ENCODE measurements at places on chromosomes 5 and 9. TPM values are rescaled to one million over a fixed set of nuclear protein-coding genes. Genes with fewer than 3 reads are reported as not detected.

Gene SHISAL2B
- not detected for total RNA-seq

Gene SLC24A2
- total RNA-seq = 0.16 TPM

Gene GMCL2
- not detected for total RNA-seq

Gene SVEP1
- total RNA-seq = 101 TPM

Gene PCDHGA8
- total RNA-seq = 2.5 TPM

Gene PCDHA6
- 1.3 TPM for total RNA-seq

Gene TLX3
- not detected for total RNA-seq

Gene ADAMTS16
- not detected for total RNA-seq

Gene HTR1A
- total RNA-seq = not detected

Gene CCDC183
- not detected for total RNA-seq

Gene GARNL3
- total RNA-seq = 2.5 TPM

Gene PCDH12
- 0.16 TPM for total RNA-seq

Gene FOXD4L3
- total RNA-seq = not detected

Gene OBP2B
- not detected for total RNA-seq

All from fibroblast of the aortic adventitia (primary cell).